ENCODE measurements at places on chromosomes 16 and 17.

DNA sequence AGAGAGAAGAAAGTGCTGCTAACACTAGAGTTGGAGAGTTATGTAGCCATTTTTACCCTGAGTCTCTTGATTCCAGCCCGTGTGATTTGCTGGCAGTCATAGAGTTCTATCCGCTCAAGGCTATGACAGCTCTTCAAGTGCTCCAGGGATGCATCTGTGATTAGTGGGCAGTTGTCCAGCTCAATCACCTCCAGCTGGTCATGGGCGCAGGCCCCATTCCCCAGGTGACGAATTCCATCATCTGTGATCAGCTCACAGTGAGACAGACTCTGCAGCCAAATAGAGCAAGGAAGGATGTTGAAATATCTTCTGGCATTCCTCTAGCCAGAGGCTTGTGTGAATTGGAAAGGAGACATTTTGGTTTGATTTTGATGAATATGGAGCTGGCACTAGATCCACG, 38.4 kb upstream of the STAC2 start:
- DNase-seq = no peak

DNA sequence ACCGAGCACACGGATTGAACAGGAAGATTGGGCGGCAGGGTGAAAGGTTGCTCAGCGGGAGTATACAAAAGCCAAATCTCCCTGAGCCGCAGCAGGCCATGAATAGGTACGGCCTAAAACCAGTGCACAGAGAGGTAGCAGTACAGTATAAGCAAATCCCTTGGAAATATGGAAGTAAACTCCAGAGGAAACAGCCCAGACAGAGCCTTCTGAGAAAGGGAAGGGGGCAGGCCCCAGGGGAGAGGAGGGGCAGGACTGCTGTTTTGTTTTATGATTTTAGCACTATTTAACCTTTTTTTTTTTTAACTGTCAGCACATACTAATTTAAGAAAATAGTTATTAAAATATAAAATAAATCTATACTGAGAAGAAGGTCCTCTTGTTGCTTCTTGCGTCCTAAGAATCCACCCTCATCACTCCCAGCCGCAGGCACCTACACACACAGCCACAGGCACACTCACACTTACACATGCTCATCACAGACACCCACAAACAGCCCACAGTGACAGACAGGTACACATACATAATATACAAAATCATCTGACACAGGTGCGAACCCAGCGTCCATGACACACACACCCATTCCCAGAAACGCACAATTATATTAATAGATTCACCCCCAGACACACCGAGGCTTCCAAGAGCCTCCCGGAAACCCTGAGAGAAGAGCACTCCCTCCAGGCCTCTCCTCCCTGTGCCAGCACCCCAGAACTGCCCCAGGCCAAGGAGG, 12.8 kb downstream of the PLXDC1 start:
- DNase-seq = no peak

DNA sequence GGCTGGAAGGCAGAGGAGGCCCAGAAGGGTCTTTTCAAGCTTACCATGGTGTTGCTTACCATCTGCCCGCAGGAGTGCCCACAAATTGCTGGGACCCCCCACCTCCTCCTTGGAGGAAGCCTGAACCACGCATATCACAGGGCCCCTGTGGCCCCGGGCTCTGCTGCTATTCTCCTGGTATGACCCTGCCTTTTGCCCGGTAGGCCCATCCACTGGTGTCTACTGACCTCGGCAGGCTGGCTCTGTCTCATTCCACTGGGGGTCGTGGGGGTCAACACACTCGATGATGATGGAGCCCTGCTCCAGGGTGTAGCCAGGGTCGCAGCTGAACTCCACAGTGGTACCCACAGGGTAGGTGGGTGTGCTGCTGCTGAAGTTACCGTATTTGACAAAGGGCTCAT, 8.2 kb upstream of the PHF12 start:
- no peak for DNase-seq

GRCh38 chr17:9929871-9930270, 24.8 kb upstream of the RCVRN start:
- DNase-seq = no peak

DNA sequence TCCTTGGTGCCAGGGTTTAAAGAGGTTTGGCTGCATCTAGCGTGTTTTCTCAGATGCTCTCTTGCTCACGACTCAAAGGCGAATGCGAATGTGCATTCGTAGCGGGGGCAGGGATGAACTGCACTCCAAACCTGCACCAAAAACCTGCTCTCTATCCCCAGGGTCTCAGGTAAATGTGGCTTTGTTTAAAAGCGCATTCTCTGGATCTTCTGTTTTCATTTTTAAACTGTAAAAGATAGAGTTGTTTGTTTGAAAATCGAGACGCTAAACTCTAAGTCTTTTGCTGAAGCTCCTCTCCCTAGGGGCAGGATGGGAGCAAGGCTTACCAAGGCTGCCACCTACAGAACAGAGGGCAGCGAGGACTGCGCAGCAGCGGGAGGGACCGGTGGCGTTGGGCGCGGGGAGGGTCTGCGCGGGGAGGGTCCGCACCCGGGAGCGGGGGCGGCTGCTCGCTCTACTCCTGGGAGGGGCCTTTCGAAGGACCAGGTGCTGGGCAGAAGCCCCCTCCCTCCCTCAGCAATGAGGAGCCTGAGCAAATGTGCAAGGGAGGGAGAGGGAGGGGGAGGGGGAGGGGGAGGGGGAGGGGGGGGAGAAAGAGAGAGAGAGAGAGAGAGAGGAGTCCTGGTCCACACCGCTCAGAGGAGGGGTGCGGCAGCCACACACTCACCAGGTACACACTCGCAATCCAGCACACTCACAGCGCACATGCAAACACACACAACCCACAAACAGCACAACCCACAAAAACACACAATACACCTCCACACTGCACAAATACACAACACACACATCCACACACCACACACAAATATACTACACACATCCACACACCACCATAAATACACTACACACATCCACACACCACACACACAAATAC, 142.8 kb downstream of the GRIN2A start:
- DNase-seq = peak; percentile 78

DNA sequence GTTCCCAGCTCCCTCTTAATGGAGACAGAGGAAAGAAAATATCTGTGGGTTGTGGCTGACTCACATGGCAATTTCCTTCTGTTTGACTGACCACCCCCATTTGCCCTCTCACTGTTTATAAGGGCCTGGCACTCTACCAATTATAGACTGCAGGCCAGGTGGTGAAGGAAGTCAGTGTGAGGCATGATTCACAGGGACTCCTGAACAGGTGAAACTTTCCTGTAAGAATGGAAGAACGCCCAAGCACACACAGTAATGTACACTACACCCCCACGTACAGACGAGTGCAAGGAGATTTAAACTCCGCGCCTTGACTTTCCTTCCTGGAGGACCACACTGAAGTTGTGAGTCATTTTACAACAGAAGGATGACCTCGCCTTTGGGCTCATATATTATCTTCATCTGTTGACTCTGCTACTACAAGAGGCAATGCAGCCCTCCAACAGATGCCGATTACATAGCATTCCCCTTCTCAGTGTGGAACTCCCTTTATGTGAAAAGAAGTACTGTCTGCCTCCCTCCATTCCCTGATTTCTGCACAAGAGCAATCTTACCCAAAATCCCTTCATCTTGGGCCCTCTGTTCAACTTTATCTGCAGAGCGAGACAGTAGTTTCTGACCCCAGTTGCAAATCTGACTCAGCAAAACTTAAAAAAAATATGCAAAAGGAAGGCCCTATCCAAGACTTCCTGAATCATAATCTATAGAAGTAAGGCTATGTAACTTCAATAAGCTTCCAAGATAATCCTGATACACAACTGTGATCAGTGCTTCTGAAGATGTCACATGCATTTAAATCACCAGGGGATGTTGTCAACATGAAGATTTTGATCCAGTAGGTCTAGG, 163.6 kb downstream of the SHISA6 start:
- DNase-seq = no peak

- DNase-seq = peak; percentile 96
Measured at GRCh38 chr16:67666559-67667452, at the start of the genes C16orf86 and ENKD1. C16orf86 (plus strand) TSS chr16:67666814; CDS start chr16:67666971, 157 bp downstream. ENKD1 (minus strand) TSS chr16:67666750; CDS start chr16:67666442, 308 bp downstream.

GRCh38 chr17:76132574-76133338, 8.3 kb downstream of the FOXJ1 start:
- peak; percentile 55 for DNase-seq
